B cell (primary cell): ENCODE measurements at places on chromosomes 11 and 22. TPM values are rescaled to one million over a fixed set of nuclear protein-coding genes. Genes with fewer than 3 reads are reported as not detected.
A peak's percentile ranks its signal among the peaks of the same experiment; 100 is the strongest.

DNA sequence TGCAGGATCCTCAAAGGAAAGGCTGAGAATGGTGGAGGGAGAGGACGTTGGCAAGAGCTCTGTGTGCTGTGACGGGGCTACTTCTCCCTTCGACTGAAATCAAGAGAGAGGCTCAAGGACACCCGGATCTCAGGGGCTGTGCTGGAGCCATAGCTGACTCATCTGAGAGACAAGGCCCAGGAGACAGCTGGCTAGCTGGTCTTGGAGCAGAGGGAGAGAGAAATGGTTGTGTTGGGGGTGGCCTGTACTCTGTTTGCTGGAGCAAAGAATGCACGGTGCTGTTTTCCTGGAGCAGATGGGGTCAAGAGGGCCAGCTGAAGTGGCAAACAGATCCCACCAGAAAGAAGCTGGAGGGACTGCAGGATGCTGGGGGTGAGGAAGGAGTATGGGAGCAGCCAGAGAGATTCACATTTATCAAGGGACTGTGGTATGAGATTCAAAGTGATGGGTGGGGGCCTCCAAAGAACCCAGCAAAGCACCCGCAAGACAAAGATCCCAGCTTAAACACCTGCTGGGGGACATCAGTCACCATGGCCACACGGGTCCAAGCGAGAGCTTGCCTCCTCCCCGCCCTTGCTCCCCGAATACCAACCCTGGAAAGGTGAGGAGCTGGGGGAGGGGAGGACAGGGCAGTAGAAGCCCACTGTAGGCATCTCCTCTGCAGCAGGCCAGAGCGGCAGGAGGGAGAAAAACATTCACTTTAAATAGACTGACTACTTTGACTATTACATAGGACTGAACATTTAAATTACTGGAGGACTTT is 40.8 kb downstream of the MAP6 start:
- H3K36me3 ChIP-seq, result no peaks in the 10 kb centered on the region
- no peak overlapping the region for H3K27ac ChIP-seq
- no peak overlapping the region for H3K4me3 ChIP-seq
- peaks cover 8% of the 10 kb centered on the region for H3K27me3 ChIP-seq
- DNase-seq, result no peak

DNA sequence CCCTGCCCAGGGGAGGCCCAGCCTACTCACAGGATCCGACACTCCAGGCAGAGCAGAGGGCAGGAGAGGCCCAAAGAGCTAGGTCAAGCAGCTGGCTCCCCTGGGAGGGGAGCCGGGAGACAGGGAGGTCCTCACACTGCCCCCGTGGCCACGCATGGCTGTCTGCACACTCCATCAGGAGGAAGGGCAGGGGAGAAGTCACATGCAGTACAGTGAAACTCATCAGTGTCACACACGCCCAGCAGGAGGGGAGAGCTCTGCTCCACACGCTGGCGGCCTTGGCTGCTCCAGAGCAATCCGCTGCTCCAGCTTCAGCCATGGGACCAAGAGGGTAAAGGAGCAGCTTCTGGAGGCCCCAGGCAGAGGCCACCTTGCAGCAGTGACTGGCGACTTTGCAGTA is 14.3 kb downstream of the TCIRG1 start:
- no peaks in the 10 kb centered on the region for H3K4me1 ChIP-seq
- H3K36me3 ChIP-seq, result peaks cover 41% of the 10 kb centered on the region
- H3K4me3 ChIP-seq, result no peak overlapping the region
- H3K27ac ChIP-seq, result no peak overlapping the region
- no peak for DNase-seq
- H3K27me3 ChIP-seq, result no peaks in the 10 kb centered on the region

- H3K27ac ChIP-seq, result no peak overlapping the region
- no peaks in the 10 kb centered on the region for H3K36me3 ChIP-seq
- no peaks in the 10 kb centered on the region for H3K4me1 ChIP-seq
- no peaks in the 10 kb centered on the region for H3K27me3 ChIP-seq
- H3K4me3 ChIP-seq, result no peak overlapping the region
Measured at GRCh38 chr11:71311928-71312510, 59.6 kb upstream of the SHANK2 start.

DNA sequence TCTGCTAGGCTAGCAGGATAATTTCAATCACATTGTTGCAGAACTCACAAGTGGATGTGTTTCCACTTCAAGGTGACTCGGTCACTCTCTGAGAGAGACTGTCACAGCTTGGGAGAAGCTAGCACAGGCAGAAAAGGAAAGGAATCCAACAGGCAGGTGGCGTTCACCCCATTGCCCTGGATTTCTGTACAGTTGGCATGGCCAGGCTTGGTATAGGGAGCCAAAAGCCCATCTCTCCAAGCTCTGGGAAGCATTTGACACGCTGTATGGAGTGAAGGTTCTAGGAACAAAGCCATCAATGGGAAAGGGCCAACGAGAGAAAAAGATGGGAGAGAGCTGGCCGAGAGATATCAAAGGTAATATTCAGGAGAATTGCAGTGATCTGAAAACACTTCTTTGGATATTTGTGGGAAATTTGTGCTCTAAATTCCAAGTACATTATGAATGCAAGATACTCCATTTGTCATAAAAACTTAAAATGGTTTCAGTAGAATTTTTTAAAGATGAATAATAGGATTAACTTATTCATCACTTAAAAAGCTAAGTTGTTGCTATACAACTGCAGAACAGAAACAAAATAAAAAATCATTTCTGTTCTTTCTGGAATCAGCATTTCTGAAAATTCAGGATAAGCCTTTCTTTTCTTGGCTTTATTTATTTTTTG is 223.5 kb upstream of the NTM start:
- no peak for DNase-seq
- no peak overlapping the region for H3K4me3 ChIP-seq
- no peaks in the 10 kb centered on the region for H3K27me3 ChIP-seq
- no peaks in the 10 kb centered on the region for H3K36me3 ChIP-seq
- H3K27ac ChIP-seq, result no peak overlapping the region

DNA sequence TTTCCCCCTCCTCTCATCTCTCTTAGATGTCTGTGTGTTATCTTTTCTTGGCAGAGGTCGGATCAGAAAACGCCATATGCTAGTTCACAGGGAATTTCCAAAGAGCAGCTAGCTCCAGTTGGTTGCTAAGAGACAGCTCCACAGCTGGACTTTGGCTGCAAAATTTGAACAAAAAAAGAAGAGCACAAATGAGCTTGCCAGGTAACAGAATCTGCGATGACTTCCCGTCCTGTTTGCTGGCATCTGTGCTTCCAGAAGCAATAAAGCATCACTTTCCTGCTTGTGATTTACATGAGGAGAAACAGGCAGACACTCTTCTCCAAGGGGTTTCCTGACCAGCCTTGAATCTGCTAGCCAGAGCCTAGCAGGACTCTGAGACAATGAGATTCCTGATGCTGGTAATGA is 596.0 kb upstream of the B3GAT1 start:
- H3K27me3 ChIP-seq, result no peaks in the 10 kb centered on the region
- no peaks in the 10 kb centered on the region for H3K36me3 ChIP-seq
- H3K4me1 ChIP-seq, result no peaks in the 10 kb centered on the region
- no peak for DNase-seq
- no peak overlapping the region for H3K27ac ChIP-seq

- H3K4me1 ChIP-seq, result no peaks in the 10 kb centered on the region
- no peaks in the 10 kb centered on the region for H3K27me3 ChIP-seq
- no peak overlapping the region for H3K4me3 ChIP-seq
Measured at GRCh38 chr11:127474766-127475165, 474.2 kb upstream of the KIRREL3 start.

DNA sequence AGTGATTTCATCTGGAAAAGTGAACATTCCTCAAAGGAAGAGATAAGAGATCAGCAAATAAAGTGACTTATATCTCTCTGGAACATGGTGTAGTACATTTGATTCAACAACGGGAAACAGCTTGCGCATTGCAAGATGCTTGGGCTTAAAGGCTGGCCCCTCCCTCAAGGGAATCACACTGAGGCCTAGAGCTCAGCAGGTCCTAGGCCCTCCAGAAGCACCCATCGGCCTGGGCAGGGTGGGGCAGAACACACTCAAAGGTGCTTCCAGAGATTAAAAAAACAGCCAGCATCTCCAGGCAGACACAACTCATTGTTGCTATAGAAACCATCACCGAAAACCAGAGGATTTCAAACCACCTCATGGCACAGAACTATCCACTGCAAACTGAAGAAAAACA is 69.0 kb upstream of the ARFGAP3 start:
- DNase-seq, result no peak
- H3K27ac ChIP-seq, result peak overlapping the region; percentile 0
- peaks cover 89% of the 10 kb centered on the region for H3K4me1 ChIP-seq
- no peaks in the 10 kb centered on the region for H3K36me3 ChIP-seq
- H3K27me3 ChIP-seq, result no peaks in the 10 kb centered on the region
- no peak overlapping the region for H3K4me3 ChIP-seq

GRCh38 chr11:67608486-67608885 is 1.8 kb downstream of the NDUFV1 start:
- H3K27ac ChIP-seq, result no peak overlapping the region
- H3K4me3 ChIP-seq, result no peak overlapping the region
- no peak for DNase-seq
- no peaks in the 10 kb centered on the region for H3K27me3 ChIP-seq
- H3K36me3 ChIP-seq, result no peaks in the 10 kb centered on the region

DNA sequence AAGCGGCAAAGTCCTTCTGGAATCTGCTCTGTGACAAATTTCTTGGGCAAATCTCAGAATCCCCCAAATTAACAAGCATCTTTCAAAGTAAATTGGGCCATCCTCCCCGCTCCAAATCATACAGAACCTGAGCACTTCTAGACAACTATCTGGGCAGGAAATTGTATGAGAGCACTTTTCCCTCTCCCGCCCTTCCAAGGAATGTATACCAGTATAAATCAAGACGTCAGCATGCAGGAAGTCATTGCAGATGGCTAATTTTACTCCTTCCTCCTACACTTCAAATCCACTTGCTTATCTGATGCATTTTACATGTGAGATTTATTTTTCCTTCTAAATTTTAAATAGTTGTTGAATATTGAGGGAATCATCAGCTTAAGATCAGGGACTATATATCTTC is 52.1 kb downstream of the NTM start:
- DNase-seq, result no peak
- H3K27ac ChIP-seq, result no peak overlapping the region
- no peaks in the 10 kb centered on the region for H3K36me3 ChIP-seq
- H3K4me1 ChIP-seq, result no peaks in the 10 kb centered on the region

GRCh38 chr11:12529793-12530192 is 144.4 kb upstream of the TEAD1 start:
- H3K27me3 ChIP-seq, result no peaks in the 10 kb centered on the region
- no peaks in the 10 kb centered on the region for H3K36me3 ChIP-seq
- H3K4me3 ChIP-seq, result no peak overlapping the region
- no peak for DNase-seq
- H3K4me1 ChIP-seq, result no peaks in the 10 kb centered on the region

GRCh38 chr11:92227230-92227814 is 2.7 kb downstream of the FAT3 start:
- H3K36me3 ChIP-seq, result no peaks in the 10 kb centered on the region
- peaks cover 39% of the 10 kb centered on the region for H3K27me3 ChIP-seq
- no peak for DNase-seq
- no peak overlapping the region for H3K4me3 ChIP-seq

DNA sequence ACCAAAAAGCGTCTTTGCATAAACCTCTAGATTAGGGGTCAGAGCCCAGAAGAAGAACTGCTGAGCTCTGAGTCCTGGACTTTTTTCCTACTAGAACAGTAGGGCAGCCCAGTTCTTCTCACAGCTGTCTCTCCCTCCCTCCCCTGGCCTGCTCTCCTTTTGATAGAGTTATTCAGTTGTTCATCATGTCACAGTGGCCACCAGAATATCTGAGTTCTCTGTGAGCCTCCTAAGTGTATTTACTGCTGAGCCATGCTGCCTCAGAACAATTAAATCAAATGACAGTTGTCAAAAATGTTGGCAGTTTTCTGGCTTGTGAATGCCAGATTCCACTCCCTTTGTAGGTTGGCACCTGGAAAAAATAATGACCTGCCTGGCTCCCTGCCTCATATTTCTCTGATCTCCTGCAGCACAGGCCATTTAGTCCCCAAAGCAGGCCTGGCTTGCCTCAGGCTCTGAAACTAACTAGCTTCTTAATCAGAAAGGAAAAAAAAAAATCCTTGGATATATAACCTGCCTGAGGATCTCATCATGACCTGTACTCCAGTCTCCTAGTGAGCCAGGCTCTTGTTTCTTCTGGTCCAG is 377.4 kb upstream of the LARGE1 start:
- no peak overlapping the region for H3K4me3 ChIP-seq
- no peak overlapping the region for H3K27ac ChIP-seq
- no peaks in the 10 kb centered on the region for H3K36me3 ChIP-seq
- no peaks in the 10 kb centered on the region for H3K4me1 ChIP-seq

DNA sequence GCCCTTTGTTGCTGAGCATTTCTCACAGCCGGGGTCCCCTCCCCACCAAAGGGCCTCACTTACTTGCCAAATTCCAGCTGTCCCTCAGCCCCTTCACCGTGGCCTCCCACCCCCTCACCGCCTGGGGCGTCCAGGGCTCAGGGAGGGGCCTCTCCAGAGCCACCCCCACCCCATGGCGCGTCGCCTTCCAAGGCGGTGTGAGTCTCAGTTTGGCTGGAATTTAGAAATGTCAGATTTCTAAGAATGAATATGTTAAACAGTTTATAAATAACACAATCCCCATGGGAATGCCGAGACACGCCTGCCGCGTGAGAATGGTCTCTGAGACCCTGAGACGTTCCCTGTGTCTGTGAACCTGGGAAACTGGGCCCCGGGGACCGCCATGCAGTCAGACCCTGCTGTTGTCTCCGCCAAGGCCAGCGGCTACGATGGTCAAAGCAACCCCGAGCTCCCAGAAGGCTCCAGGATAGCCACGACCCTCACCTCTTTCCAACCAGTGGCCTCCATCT is 28.9 kb downstream of the CELSR1 start:
- H3K27ac ChIP-seq, result no peak overlapping the region
- no peak for DNase-seq
- no peak overlapping the region for H3K4me3 ChIP-seq
- no peaks in the 10 kb centered on the region for H3K36me3 ChIP-seq
- no peaks in the 10 kb centered on the region for H3K27me3 ChIP-seq
- peaks cover 8% of the 10 kb centered on the region for H3K4me1 ChIP-seq

GRCh38 chr11:18705651-18706281 is 7.2 kb downstream of the TMEM86A start:
- H3K4me3 ChIP-seq, result peak overlapping the region; percentile 68
- H3K4me1 ChIP-seq, result peaks cover 19% of the 10 kb centered on the region
- DNase-seq, result peak; percentile 58
- no peak overlapping the region for H3K27ac ChIP-seq
- H3K27me3 ChIP-seq, result no peaks in the 10 kb centered on the region

DNA sequence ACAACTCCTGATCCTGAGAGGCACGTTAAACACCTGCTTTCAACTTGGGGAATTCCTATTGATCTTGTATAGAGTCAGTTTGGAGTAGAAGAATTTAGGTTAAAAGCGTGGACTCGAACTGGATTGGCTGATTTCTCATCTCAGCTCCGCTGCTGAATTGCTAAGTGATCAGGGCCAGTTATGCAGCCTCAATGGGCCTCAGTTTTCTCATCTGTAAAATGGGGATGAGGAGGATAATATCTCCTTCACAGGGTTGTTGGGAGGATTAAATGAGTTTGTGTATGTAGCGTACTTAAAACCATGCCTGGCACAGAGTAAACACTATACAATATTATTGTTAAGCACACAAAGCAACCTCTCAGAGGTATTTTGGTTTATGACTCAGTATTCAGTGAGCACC is 53.2 kb upstream of the HEPHL1 start:
- no peak overlapping the region for H3K27ac ChIP-seq
- no peaks in the 10 kb centered on the region for H3K36me3 ChIP-seq
- H3K27me3 ChIP-seq, result no peaks in the 10 kb centered on the region
- no peak overlapping the region for H3K4me3 ChIP-seq
- no peaks in the 10 kb centered on the region for H3K4me1 ChIP-seq

SERPING1 gene
- not detected in 2 replicates for total RNA-seq

CBL gene
- 35.2 and 38.7 TPM in 2 replicates for total RNA-seq

DLAT gene
- total RNA-seq, result 19.8 and 21.1 TPM in 2 replicates

TSPAN18 gene
- 1.6 and 2.0 TPM in 2 replicates for total RNA-seq

OR52E8 gene
- not detected in 2 replicates for total RNA-seq

SLC29A2 gene
- total RNA-seq, result 18.5 and 20.1 TPM in 2 replicates

CARD18 gene
- total RNA-seq, result not detected in 2 replicates

KRTAP5-7 gene
- 0.59 and 0.70 TPM in 2 replicates for total RNA-seq

LRRC51 gene
- 5.5 and 7.7 TPM in 2 replicates for total RNA-seq

XKR3 gene
- 0.17 TPM in 1 of 2 replicates, not detected in the other for total RNA-seq

HBG2 gene
- total RNA-seq, result not detected in 2 replicates

OR8B8 gene
- total RNA-seq, result not detected in 2 replicates
